Memory B cell (primary cell): ENCODE measurements at places on chromosomes 2 and 18.
A peak's percentile ranks its signal among the peaks of the same experiment; 100 is the strongest.

- peak; percentile 49 for DNase-seq
- H3K36me3 ChIP-seq = no peaks in the 10 kb centered on the region
- peaks cover 19% of the 10 kb centered on the region for H3K4me1 ChIP-seq
- H3K27ac ChIP-seq = peak overlapping the region; percentile 17
Observed at GRCh38 chr2:111116843-111117597, 3.7 kb upstream of the BCL2L11 start.

GRCh38 chr18:56637711-56638231 is 621 bp downstream of the TXNL1 start:
- H3K4me3 ChIP-seq = peak overlapping the region; percentile 96
- peaks cover 32% of the 10 kb centered on the region for H3K4me1 ChIP-seq
- H3K27ac ChIP-seq = peak overlapping the region; percentile 94
- peaks cover 9% of the 10 kb centered on the region for H3K36me3 ChIP-seq

- peaks cover 28% of the 10 kb centered on the region for H3K4me1 ChIP-seq
- DNase-seq = no peak
- no peaks in the 10 kb centered on the region for H3K27me3 ChIP-seq
Observed at GRCh38 chr18:75280427-75281280, 70.1 kb downstream of the TSHZ1 start.

DNA sequence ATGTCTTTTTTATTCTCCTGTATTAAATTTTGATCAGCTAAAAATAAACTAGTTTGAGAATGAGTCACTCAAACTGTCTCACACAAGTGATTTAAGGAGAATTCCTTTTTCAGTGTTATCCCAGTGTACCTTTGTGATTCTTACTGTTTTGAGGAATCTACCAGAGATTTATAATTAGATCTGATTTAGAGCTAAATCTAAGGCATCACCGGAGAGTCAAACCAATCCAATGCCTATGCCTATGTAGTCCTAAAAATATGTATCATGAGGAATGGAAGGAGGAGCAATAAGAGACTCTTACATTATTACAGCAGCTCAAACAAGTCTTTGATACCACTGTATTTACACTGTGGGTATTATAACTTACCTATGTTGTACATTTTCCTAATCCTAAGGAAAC is 63.4 kb upstream of the CYP20A1 start:
- H3K27me3 ChIP-seq = no peaks in the 10 kb centered on the region
- no peak overlapping the region for H3K4me3 ChIP-seq
- no peak overlapping the region for H3K27ac ChIP-seq

GRCh38 chr2:147025646-147026585 is 818.9 kb upstream of the ACVR2A start:
- H3K27me3 ChIP-seq = peaks cover 3% of the 10 kb centered on the region
- H3K4me3 ChIP-seq = no peak overlapping the region
- H3K36me3 ChIP-seq = no peaks in the 10 kb centered on the region
- H3K4me1 ChIP-seq = no peaks in the 10 kb centered on the region
- no peak overlapping the region for H3K27ac ChIP-seq
- DNase-seq = no peak

- peaks cover 4% of the 10 kb centered on the region for H3K27me3 ChIP-seq
- no peak for DNase-seq
- H3K36me3 ChIP-seq = no peaks in the 10 kb centered on the region
- no peak overlapping the region for H3K27ac ChIP-seq
- no peaks in the 10 kb centered on the region for H3K4me1 ChIP-seq
Observed at GRCh38 chr2:67930156-67930555, 132.6 kb downstream of the C1D start.

GRCh38 chr2:218962859-218963492 is 3.5 kb downstream of the CDK5R2 start:
- no peak for DNase-seq
- H3K36me3 ChIP-seq = peaks cover 4% of the 10 kb centered on the region
- H3K27ac ChIP-seq = no peak overlapping the region
- H3K4me1 ChIP-seq = peaks cover 11% of the 10 kb centered on the region
- peaks cover 19% of the 10 kb centered on the region for H3K27me3 ChIP-seq

DNA sequence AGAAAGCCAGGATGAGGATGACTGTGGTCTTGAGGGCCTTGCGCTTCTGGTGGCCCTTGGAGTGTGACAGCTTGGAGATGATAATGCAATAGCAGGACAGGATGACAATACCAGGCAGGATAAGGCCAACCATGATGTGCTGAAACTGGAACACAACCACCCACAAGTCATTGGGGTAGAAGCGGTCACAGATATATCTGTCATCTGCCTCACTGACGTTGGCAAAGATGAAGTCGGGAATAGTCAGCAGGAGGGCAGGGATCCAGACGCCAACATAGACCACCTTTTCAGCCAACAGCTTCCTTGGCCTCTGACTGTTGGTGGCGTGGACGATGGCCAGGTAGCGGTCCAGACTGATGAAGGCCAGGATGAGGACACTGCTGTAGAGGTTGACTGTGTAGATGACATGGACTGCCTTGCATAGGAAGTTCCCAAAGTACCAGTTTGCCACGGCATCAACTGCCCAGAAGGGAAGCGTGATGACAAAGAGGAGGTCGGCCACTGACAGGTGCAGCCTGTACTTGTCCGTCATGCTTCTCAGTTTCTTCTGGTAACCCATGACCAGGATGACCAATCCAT is 2.7 kb downstream of the CXCR4 start:
- no peaks in the 10 kb centered on the region for H3K27me3 ChIP-seq
- peaks cover 33% of the 10 kb centered on the region for H3K36me3 ChIP-seq
- no peak for DNase-seq
- H3K4me3 ChIP-seq = peak overlapping the region; percentile 95
- peaks cover 45% of the 10 kb centered on the region for H3K4me1 ChIP-seq
